Stimulated activated CD4-positive, alpha-beta T cell treated with anti-CD3 and anti-CD28 coated beads, Interleukin-4, amount 100 ng/mL, for 1 hour (primary cell): ENCODE measurements at places on chromosomes 3 and 15.

- no peak for DNase-seq
Observed at GRCh38 chr3:64321747-64322146, 96.5 kb upstream of the PRICKLE2 start.

GRCh38 chr3:80391573-80391972, 623.8 kb upstream of the ROBO1 start:
- DNase-seq: no peak

DNA sequence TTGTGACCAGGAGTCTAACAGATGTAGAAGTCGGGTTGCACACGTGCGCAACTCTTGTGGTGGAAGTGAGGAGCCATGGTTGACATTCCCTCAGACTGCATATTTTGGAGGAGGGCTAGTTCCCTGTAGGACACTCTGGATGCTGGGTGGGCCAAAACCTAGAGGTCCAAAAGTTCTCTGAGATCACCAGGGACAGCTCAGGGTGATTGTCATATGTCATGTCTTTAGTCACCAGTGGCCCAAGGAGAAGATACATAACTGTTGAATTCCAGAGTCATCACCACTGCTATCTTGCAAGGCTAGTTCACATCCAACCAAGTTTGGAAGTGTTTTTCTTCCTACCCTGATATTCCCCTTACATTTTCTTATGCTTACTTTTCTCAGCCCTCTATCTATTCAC, 95.2 kb upstream of the C3orf80 start:
- no peak for DNase-seq

- DNase-seq: no peak
Observed at GRCh38 chr15:91465696-91466095, 365.6 kb downstream of the SV2B start.

- no peak for DNase-seq
Observed at GRCh38 chr3:7573330-7573729, 712.4 kb downstream of the GRM7 start.

GRCh38 chr3:141710888-141711616, 27.0 kb upstream of the RNF7 start:
- no peak for DNase-seq

DNA sequence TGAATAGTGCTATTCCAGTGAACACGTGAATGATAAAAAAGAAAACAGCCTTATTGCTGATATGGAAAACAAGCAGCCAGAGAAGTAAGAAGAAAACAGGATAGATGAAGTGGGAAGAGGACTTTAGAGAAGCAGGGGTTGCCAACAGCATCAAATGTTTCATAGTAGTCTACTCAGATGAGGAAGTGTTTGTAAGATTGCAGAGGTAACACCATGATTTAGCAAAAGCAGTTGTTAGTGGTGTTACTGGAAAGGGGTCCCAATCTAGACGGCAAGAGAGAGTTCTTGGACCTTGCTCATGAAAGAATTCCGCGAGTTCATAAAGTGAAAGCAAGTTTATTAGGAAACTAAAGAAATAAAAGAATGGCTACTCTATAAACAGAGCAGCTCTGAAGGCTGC, 108.8 kb upstream of the MCTP2 start:
- no peak for DNase-seq

GRCh38 chr15:28935316-28935715, 49.5 kb downstream of the APBA2 start:
- DNase-seq: peak; percentile 45

GRCh38 chr15:62412686-62413085, 247.6 kb upstream of the C2CD4B start:
- no peak for DNase-seq

DNA sequence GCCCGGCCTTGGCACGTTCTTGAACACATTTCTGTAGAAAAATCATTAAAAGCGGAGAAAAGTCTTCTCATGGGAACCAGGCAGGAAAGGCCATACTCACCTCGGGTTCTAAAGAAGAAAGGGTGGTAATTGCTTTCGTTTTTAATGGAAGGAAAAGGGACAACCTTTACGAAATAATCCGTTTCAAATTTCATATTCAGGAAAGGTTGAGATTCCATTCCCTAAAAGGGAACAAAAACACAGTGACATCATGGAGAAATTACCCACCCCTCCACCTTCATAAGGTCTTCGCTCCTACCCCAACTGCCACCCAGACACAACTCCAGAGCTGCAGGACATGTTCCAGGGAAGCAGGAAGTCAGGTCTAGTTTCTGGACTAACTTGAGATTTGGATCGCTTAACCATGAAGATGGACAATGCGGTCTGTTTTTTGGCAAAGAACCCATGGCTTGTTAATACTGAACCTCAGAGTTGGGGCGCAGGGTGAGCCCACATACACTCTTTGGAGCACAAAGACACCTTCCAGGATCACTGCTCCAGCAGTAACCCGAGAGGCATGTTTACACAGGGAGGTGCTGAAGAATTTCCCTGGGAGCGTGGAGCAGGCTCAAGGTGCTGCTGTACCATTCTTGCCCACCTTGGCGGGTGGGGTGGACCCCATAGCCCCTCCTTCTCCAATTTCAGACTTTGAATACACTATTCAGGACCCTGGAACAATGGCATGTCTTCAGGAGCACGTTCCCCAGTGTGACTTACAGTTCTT, 49.2 kb downstream of the SPATA12 start:
- no peak for DNase-seq

DNA sequence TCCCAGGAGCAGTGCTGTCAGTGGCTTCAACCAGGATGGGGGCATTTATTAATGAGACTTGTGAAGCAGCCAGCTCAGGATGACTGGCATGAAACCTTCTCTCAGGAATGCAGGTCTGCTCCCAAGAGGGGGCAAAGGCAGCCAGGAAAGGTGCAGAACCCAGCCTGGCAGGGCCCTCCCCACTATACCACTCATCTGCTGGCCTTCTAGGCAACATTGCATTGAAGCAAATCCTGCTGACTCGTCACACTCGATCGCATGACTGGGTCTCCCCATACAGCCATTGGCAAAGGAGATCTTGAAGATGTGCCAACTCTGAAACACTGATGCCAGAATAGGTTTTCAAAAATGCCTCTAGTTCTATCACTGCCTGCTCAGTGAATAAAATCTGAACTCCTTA, 65.7 kb upstream of the CMTM7 start:
- DNase-seq: no peak

GRCh38 chr15:53963801-53964200, 14.4 kb upstream of the UNC13C start:
- DNase-seq: no peak

DNA sequence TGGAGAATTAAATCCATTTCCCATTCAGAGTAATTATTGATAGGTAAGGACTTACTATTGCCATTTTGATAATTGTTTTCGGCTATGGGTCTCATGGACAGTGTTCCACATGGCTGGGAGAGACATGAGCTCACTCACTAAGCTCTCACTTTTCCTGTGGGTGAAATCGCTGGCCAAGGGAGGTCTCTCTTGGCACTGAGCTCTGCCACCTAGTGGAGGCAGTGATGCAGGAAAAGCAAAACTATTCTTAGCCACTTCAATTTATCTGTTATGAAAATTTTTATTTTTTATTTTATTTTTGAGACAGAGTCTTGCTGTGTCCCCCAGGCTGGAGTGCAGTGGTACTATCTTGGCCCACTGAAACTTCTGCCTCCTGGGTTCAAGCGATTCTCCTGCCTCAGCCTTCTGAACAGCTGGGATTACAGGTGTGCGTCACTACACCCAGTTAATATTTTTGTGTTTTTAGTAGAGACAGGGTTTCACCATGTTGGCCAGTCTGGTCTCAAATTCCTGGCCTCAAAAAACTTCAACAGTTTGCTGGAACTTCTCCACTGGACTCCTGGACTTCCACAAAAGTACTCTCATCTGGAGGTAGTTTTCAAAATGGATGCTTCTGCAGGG, 4.7 kb upstream of the RNF13 start:
- DNase-seq: peak; percentile 50

DNA sequence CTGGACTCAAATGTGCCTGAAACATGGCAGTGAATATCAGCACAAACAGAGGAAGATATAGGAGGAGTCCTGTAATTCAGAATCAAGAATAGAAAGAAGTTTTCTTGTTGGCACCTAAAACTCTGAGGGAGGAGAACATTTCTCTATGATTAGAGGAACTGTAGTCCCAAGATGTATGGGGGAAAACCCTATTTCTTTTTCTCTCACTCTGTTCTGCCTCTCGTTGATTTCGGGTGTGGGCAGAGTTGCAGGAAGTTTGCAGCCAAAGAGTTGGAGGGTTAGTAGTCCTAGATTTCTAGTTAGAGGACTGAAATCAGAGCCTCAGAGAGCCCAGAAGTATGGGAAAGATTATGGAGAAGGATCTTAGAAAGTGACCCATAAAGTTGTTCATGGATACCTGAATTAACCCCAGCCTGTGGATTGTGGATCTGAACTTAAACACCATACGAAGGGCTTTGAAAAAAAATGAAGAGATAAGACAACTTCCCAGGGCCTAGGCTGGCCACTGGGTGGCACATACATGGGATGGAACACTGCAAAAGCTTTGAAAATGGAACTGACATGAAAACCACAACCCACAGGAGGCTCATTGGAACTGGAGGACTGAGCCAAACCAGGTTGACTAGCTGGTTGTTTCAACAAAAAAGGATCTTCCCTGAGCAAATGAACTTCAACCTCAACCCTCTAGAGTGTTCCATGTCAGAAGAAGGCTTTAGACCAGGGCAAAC, 34.6 kb downstream of the FMN1 start:
- DNase-seq: no peak

GRCh38 chr3:61527011-61527410, 34.4 kb upstream of the PTPRG start:
- DNase-seq: no peak

- DNase-seq: no peak
Observed at GRCh38 chr3:184171562-184171961, 3.1 kb upstream of the AP2M1 start.

- DNase-seq: no peak
Observed at GRCh38 chr3:98903705-98904481, 2.4 kb upstream of the DCBLD2 start.

GRCh38 chr3:14124223-14124614, 451 bp downstream of the CHCHD4 start:
- peak; percentile 72 for DNase-seq

DNA sequence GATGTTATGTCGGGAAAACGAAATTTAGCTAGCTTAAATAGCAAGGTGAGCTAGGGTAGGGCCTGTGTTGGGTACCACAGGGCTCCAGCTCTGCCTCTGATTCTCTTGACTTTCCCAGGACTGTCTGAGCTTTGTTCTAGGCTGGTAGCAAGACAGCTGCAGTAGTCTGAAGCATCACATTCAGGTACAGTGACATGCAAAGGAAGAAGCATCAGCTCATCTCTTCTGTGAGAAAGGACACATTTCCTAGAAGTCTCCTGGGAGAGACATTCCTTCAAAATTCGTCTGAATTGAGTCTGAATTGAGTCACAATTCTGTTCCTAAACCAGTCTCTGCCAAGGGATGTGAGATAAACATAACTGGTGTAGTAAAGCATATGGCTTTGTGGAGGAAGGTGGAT, 8.5 kb upstream of the UBXN7 start:
- no peak for DNase-seq

DNA sequence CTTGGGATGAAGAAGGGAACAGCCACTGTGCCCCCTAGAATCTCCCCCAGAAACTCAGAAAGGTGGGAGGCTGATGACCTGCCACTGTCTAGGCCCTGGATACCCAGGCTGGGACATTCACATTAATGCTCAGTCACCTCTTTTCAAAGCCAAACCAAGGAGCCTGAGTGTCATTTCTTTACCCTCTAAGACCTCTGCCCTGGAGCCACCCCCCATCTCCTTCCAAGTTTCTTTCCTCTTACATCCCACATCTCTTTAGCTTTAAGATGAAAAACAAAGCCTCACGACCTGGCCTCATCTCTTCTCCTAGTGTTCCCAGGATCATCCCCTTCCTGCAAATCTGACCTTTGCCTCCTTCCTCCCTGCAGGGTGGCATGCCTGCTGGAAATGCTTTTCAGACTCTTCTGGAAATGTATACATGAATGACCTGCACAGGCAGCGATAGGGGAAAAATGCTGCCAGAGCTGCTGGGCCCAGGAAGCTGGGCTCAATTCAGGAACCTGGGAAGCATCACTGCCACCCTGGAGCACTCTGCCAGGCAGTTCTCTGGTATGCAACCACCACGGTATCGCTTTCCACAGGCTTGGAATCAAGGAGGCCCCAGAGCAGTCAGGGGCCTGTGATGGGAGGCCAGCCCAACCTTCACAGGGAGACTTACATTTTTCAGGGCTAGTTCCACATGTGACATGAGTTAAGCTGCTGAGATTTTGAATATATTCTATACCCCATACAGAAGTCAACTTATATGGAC, 67.6 kb downstream of the DAPK2 start:
- DNase-seq: no peak

DNA sequence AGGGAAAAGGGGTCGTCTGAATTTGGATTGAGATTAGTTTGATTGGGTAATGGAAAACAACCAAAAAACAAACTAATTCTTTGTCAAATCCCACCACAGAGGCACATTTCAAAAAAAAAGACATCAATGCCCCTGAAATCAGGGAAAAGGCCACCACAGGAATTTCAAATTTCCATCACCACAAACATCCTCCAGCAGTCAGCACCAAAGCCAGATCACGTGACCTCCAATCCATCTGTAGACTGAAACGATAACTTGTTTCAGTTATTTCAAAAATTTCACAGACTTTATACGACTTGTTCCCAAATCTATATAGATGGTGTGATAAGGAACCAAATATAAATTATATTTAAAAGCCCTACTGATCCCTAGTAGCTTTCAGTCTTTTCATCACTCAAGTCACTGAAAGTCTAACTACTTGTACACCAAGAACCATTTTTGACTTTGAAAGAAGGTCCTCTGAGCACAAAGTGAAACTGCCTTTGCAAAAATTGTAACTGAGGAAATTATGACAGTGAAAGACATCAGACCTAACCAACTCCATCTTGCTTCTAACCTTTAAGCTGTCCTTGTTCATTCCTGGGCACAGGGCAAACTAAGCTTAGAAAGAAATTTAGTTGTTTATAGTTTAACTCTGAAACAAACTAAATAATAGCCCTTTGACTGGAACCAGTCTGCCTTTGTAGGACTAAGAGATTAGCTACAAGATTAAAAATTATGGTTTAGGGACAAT, 48.1 kb upstream of the PLCL2 start:
- no peak for DNase-seq

DNA sequence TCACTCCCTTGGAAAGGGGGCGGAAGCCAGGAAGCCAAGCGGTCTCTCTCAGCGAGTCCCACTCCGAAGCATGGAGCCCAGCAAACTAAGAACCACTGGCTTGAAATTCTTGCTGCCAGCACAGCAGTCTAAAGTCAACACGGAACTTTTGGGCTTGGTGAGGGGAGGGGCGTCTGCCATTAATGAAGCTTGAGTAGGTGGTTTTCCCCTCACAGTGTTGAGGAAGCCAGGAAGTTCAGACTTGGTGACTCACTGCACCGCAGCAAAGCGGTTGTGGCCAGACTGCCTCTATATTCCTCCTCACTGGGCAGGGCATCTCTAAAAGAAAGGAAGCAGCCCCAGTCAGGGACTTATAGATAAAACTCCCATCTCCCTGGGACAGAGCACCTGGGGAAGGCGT, 665.4 kb upstream of the CBLB start:
- peak; percentile 32 for DNase-seq

GRCh38 chr15:61764141-61764540, 296.1 kb downstream of the VPS13C start:
- no peak for DNase-seq

DNA sequence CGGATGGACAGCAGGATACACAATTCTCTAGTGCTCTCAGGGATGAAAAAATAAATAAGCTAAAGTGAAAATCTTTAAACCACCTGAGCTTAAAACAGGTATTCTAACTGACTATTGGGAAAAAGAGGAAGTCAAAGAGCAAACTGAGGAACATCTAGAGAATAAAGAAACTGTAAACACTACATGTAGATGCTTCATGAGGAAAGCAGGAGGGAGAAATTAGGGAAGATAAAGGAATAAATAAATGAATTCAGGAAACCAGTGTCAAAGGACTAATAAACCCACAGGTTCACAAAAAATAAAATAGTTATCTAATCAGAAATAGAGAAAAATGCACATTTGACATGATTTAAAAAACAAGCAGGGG, 525 bp upstream of the MCCC1 start:
- DNase-seq: no peak
